ENCODE measurements at places on chromosomes 11 and 22.

GRCh38 chr11:100810146-100810545, 123.1 kb downstream of the ARHGAP42 start:
- DNase-seq = no peak

DNA sequence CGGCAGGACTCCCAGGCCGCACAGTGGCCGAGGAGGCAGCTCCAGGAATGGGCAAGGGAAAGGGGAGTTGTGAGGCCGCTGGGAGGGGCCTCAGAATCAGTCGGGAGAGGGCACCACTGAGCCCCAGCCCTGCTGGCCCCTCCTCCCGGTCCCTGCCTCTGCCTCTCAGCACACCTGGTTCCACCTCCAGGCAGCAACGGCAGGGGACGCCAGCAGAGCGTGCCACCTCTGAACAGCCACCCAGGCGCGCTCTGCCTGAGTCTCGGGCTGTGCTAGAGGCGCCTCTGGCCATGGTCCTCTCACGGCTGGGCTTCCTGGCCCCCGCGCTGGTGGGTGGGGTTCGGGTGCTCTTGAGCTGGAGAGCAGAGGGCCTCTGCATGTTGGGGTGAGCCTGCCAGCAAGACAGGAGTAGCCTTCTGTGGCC, 33.0 kb downstream of the MOB2 start:
- DNase-seq = no peak

DNA sequence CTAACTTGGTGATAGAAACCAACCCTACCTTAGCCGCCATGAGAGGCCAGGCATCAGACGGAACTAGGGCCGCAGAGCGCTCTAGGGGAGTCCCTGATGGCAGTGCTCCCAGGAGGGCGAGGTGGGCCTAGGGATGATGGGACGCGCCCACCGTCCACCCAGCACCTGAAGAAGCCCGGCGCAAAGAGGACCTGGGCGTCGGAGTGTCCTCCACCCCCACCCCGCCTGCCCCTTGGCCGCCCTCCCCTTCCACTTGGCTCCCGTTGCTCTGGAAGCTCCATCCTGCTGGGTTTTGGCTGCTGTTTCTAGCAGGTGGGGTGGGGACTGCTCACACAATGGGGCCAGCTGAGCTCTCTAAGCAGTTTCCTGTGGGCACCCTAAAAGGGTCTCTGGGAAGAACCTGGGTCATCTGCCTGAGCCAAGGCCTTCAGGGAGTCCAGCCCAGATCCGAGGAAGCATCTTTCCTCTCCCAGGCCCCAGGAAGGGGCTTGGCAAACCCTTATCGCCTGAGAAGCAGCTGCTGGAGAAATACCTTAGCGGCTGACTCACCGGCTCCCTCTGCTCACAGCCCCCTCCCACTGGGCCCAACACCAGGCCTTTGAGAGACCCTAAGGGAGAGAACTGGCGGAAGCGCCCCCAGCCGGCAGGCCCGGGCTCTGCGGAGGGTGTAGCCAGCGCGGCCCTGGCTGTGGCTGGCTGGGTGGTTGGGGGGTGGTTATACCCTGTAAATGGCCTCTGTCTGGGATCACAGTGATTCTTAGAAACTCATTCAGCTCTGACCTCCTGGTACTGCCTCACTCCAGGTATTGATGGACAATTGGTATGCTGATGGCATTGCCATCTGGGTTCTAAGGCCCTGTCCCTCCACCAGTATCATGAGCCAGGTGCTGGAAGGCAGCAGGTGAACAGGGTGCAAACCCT, 19.3 kb downstream of the CREB3L1 start:
- DNase-seq = no peak

DNA sequence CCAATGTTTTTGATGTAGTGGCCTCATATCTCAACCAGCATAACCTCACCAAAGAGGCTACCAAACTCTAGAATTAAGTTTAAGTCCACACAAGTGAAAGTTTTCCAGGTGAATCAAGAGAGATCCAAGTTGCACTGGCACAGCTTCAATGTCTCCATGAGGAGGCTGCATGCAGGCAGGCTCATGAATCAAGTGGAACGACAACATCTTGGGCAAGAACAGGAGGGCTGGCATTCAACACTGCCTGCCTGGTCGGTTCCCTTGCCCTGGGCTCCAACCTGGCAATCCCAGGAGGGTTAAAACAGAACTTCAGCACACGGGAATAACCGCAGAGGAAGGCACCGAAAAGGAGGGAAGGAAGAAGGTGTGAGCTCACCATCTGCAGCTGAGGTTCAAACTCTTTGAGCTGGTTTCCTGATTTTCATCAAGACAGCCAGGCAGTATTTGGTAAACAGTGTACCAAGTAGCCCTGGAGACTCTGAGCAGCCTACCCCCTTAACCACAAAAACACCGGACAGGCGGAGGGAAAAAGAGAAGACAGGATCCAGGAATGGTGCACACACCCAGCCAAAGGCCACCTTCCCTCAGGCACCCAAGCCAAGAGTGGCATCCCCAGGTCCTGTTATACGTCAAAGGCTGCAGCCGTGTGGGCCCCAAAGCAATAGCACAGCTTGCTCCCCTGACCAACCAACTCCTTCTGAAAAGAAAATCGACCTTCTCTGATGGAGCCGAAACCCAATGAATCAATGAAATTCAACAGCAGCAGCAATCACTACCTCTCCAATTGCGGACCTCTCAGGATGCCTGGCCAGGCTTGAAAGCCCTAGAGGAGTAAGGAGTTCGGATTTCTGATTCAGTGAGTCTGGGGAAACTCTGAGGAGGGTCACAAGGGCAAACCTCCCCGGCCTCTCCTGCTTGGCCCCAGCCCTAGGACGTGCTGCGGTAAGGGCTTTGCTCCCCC, 1.3 kb downstream of the PACSIN2 start:
- no peak for DNase-seq

Data from posterior vena cava (tissue), 2 donors.